ENCODE measurements at places on chromosomes 12 and 14.

DNA sequence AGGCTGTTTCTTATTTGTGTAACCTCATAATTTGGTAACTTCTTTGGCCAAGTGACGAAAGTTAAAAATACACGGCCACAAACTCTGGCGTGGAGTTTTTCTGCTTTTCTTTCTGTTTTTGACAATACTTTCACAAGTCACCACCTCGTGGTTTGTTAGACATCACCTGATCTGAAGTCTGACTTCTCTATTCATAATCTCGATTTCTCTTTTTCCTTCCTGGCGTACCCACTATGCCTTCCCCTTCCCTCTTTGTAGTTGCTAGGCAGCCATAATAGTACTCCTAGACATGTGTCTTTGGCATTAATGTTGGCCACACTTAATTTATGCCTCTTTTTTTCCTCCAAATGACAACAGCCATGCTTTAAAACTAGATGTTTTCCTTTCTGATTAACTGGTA, 97.6 kb downstream of the POLR3B start:
- no peak for DNase-seq

DNA sequence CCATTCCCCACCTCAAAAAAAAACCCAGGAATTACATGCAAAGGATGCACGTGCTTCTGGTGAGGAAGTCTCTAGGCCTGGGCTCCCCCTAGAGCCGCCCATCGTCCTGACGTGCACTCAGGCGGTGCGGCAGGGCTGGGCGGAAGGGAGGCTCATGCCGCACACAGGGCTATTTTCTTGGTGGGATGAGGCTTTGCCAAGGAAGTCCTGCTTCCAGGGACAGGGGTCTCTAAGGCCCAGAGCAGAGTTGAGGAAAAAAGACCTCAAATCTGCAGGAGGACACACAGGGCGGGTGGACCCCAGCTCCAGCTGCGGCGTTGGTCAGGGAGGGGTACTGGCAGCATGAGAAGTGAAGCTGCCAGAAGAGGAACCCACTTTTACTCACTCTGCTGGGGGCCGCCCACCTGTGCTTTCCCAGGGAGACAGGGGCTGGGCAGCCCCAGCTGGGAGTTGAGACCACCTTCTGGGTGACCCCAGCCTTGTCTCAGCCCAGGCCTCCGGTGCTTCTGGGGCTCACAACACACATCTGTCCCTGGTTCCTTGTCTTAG, 4.2 kb downstream of the RHOF start:
- DNase-seq = no peak

DNA sequence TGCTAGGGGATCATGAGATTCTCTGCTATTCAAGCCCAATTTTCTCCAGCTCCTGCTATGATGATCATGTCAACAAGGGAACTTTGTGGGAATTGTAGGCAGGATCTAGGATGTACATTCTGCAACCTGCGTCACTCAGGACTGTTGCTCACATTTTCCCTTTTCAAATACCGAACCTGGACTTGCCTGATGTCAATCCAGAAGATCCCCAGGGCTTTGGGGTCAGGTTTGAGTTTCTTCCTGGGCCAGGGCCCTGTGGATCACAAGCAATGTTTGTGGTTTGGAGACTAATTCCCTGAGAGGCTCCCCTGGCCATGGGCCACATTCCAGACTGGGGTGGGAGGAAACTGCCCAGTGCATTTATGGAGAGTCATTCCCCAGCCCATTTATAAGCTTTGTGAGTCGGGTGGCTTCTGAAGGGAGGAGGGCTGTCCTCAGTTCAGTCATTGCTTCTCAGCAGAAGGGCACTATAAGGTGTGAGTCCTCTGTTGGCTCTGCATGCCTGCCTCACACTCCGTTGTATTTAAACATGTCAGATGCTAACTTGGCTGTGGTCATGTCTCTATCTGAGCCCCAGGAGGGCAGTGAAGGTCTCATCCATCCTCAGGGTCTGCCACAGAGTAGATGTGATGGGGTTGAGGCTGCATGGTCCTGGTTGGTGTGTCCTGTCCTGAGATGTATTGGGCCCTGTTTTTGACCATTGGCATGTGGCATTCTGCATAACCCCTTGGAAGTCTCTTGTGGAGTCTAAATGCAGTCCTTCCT, 6.5 kb downstream of the KRT86 start:
- DNase-seq = no peak

GRCh38 chr14:100117633-100118395, 41.6 kb downstream of the DEGS2 start:
- no peak for DNase-seq

DNA sequence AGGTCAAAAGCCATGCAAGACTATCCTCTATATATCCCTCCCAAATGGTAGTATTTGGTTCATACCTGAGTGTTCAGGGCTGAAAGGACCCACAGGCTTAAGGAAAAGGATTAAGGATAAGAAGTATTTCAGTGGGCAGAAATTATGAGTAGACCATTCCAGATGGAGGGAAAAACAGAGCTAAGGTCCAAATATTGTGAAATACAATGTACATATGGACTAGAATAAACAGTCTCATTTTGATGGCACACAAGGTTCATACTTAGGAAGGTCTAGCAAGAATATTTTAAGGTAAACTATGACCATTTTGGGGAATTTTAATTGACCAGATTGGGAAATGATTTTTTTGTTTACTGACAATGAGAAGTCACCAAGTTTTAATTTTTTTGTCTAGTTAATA, 124.6 kb downstream of the PRKD1 start:
- DNase-seq = no peak

DNA sequence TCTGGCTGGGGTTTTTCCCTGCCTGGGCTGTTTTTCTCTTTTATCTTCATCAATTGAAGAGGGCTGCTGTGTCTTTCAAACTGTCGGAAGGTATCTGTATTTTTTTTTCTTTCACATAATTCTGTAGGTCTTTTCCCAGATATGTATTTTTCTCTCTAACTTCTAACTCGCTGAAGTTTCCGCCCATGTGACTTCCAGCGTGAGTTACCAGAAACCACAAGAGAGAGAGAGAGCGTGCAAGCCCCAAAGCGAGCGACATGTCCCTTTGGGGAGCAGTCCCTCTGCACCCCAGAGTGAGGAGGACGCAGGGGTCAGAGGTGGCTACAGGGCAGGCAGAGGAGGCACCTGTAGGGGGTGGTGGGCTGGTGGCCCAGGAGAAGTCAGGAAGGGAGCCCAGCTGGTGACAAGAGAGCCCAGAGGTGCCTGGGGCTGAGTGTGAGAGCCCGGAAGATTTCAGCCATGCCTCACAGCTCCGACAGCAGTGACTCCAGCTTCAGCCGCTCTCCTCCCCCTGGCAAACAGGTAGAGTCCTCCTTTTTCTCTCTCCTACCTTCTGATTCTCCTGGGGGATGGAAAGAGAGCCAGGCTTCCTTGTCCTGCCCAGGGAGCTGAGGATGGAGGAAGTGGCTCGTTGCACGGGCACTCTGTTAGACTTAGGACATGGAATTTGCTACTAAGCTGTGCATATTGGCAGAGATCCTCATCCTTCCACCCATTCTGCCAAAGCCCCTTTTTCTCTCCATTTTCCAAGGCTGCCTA, at the start of gene BATF:
BATF (plus strand) TSS at position 246 of the 759 bp plus-strand sequence; CDS start at position 460, 214 bp downstream.
- no peak for DNase-seq

DNA sequence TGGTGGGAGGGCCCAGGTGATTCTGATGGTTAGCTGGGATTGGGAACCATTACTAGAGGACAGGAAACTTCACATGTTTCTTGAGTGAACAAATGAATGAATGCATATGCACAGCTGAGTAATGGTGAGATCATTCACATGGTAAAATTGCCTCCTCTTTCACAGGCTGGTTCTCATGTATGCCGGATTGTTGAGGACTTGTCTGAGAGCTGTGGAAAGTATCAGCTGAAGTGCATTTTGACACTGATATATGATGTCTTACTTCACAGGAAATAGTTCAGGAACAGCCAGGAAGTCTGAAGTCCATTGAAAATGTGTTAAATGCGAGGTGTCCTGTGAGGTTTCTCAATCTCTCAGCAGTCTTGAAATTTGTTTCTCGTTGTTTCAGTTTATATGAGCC, 77.6 kb upstream of the DACT1 start:
- peak; percentile 64 for DNase-seq

- no peak for DNase-seq
Measured at GRCh38 chr14:52352061-52352491, 38.0 kb downstream of the PTGER2 start.

DNA sequence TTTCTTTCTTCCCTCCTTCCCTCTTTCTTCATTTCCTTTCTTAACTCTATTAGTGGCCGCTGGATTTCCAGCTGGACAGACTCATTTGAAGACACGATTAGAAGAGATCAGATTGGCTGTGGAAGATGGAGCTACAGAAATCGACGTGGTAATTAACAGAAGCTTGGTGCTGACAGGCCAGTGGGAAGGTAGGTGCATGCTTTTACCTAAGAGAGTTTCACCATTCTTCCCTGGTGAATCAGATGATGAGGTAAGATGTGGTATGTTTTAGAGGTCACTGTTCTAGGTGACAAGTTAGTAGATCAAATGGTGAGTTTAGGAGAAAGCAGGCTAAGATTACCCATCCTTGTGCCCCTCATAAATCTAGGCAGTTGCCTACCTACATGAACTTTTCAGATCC, 51.6 kb downstream of the DERA start:
- DNase-seq = no peak

DNA sequence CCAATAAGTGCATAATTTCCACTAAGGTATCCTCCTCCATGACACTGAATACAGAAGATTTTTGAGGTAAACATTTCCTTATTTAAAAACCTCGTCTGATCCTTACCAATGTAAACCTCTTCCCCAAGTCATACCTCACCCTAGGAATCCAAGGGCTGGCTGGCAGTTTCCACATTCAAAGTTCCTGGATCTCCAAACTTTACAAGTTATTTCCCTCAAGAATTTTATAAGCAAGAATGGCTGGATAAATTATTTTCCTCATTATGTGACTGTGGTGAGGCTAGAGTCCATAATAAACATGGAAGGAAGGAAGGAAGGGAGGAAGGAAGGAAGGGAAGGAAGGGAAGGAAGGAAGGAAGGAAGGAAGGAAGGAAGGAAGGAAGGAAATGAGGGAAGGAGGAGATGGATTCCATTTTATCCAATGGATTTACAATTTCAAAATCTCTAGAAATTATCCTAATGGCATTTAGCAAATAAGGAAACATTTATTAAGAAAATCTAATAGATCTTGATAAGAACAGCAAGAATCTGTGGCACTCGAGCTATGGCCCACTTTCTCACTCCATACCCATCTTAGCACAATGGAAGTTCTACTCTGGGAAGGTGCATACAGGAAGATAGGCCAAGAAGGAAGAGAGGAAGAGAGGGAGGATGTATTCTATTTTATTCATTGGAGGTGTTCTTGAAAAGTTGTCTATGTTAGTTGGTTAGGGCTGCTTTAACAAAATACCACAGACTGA, 477.8 kb upstream of the TMPO start:
- DNase-seq = no peak

GRCh38 chr12:26108915-26109314, 15.9 kb downstream of the BHLHE41 start:
- no peak for DNase-seq

DNA sequence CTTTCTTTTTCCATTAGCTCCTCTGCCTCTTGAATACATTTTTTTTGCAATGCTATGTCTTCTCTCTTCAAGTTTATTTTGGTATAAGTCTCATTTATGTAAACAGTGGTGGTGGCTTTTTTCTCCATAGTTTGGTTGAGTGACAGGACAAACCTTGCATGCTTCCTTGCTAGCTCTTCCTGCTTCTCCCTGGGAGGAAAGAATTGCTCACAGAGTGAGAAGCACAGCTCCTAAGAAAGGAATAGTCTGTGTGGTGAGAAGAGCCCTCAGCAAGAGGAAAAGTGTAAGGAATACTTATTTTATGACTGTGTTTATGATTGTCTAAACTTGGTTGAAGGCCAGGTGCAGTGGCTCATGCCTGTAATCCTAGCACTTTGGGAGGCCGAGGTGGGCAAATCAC, 11.5 kb downstream of the CCDC175 start:
- no peak for DNase-seq

DNA sequence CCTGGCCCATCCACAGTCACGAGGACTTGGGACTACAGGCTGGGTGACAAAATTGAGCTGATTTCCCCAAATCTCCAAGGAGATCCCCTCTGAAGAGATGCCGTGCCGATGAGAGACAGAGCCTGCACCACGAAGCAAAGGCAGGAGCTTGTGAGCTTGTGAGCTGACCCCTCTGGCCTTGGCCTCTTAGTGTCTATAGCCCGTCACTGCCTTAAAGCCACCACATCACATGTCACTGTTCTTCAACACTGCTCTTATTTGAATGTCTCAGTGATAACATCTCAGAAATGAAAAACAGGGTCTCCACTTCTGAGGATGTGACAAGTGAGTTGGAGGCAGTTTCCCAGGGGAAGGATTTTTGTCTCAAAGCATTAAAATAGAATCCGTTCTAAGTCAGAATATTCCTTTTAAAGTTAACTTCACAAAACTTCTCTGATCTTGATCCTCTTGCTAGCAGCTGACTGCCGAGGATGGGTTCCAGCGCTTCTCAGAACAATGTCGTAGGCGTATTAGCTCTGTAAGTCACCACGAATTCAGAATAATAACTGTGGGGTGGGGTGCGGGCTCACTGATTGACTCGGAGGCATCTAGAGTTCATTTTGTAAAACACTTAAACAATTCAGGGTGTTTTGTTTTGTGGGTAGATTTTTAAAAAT, 37.5 kb downstream of the CHST11 start:
- no peak for DNase-seq

GRCh38 chr12:113299619-113300237, 35.2 kb downstream of the SLC8B1 start:
- peak; percentile 58 for DNase-seq

- DNase-seq = no peak
Measured at GRCh38 chr14:77257700-77258099, 13.3 kb downstream of the NGB start.

GRCh38 chr12:67794161-67794560, 145.6 kb downstream of the DYRK2 start:
- DNase-seq = no peak

DNA sequence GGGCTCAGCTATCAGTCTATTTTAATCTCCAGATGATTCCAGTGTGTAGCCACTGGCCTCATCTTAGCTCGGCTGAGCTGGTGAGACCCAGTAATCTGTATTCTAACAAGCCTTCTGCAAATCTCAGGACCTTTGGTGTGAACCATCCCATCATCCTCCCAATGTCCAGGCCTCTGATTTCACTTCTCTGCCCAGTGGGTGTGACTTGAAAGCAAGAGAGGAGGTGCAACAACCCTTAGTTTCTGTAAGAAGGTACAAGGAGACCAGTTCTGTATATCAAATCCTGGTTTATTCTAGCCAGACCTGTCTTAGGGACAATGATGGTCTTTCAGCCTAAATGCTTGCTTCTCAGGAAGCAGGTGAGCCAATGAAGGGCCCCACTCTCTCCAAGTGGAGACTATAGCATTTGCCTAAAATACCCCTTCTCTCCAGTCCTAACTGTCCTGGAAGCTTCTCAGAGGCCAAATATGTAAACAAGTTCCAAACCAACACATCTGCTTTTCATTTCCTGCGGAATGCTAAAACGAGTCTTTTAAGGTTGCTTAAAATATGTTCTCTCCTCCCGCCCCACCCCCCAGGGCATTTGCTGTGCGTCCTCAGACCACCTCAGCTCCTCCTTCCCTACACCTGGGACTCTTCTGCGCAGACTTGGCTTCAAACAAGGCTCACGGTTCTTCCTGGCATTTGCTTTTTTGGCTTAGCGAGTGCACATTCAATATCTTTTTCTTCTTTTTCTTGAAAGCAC, 78.4 kb upstream of the FUT8 start:
- no peak for DNase-seq

GRCh38 chr14:29663281-29663801, 264.3 kb downstream of the PRKD1 start:
- DNase-seq = no peak

GRCh38 chr12:88986056-88986455, 366.2 kb downstream of the DUSP6 start:
- DNase-seq = peak; percentile 18

GRCh38 chr14:45242706-45243105, 10.3 kb downstream of the MIS18BP1 start:
- peak; percentile 20 for DNase-seq

Measured in endothelial cell of umbilical vein (primary cell).